ENCODE measurements at places on chromosomes 5 and 9. TPM values are rescaled to one million over a fixed set of nuclear protein-coding genes. Genes with fewer than 3 reads are reported as not detected.

DNA sequence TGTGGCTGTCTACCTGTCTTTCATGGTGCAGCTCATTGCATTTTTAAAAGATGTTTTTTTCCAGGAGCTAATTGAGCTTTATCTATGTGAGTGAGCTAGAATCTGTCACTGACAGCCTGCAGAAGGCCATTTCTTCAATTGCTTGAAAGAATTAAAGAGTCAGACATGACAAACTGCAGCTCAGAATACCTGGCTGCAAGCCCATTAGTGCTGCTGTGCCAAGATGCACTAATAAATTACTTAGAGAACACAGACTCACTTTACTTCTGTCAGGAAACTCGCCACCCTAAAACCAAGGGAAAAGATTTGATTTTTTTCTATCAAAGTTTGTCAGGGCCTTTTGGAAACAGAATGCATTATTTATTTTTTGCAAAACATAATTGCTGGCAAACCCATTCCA is 368.3 kb downstream of the CAAP1 start:
- DNase-seq, result peak; percentile 42

DNA sequence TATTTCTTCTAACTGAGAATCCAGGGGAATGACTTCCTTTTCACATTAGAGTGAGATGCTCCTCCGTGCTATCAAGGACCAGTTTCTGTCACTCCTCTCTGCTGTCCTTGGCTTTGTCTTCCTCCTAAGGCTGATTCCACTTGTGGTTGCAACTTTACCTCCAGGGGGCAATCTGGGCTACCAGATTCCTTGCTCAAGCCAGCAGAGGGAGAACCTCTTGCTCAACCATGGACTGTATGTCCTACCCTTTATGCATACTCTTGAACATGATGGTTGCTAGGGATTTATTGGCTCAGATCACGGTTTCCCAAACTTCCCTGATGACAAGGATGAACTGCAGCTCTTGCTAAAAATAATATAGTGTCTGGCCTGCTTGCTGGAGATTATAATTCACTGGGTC is 24.0 kb downstream of the NNT start:
- no peak for DNase-seq

GRCh38 chr5:79002374-79002773 is 17.3 kb upstream of the ARSB start:
- no peak for DNase-seq

Gene SLC24A2
- 1.2 TPM for polyA plus RNA-seq

DNA sequence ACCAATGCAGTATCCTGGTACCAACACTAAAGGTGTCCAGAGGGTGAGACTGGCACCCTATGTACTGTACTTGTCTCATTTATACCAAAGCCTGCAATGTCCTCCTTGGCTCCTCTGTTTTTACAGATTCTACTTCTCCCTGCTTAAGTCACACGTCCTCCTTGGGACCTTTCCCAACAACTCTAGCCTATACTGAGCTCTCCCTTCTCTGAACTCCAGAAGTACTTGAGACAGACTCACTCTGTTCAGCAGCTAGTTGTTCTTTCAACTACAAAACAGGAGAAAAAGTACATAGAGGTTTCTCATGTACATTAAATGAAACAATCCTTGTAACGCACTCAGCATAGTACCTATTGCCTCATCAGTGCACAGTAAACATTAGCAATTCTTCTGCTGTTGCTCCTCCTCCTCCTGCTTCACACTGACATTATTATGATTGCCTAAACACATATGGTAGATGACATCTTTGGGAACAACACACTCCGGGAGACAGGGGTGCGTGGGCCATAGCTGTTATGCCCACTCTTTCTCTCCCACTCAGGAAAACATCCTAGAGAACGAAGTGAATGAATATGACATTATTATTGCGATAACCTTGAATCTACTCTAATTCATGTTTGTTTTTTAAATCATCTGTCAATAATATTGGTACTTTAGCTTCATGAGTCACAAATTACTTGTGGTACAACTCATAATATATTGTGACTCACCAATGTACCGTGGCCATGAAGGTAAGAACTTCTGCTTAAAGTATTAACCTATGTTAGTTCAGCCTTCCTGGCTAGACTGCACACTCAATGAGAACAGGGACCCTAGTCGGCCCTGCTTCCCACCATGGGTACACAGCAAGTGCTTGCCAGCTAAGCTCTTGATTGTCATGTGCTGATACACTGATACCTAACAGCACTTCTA is 180.3 kb upstream of the ADRA1B start:
- DNase-seq, result no peak

DNA sequence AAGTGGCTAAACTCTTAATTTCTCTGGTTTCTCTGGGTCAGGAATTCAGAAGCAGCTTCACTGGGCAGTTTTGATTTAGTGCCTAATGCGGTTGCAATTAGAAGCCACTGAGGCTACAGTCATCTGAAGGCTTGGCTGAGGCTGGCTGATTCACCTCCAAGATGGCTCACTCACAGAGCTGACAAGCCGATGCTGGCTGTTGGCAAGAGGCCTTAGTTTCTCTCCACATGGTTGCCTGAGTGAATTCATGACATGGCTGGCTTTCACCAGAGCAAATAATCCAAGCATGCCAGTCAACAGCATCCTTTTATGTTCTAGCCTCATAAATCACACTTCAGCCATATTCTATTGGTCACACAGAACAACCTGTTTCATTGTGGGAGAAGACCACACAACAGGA is 2.8 kb upstream of the CDK7 start:
- DNase-seq, result no peak

Gene PCDHGA2
- 2.1 TPM for polyA plus RNA-seq

Measured in hindlimb muscle (tissue), 1 donor.